ENCODE measurements at places on chromosomes 5 and 9.

- no peaks in the 10 kb centered on the region for H3K36me3 ChIP-seq
- H3K4me3 ChIP-seq, result no peak overlapping the region
- no peaks in the 10 kb centered on the region for H3K4me1 ChIP-seq
- DNase-seq, result no peak
- H3K27ac ChIP-seq, result no peak overlapping the region
Observed at GRCh38 chr9:137341227-137341626, 39.2 kb upstream of the NRARP start.

- H3K27me3 ChIP-seq, result no peaks in the 10 kb centered on the region
- H3K36me3 ChIP-seq, result peaks cover 1% of the 10 kb centered on the region
- no peak overlapping the region for H3K4me3 ChIP-seq
- H3K27ac ChIP-seq, result no peak overlapping the region
- peaks cover 6% of the 10 kb centered on the region for H3K4me1 ChIP-seq
Observed at GRCh38 chr9:120382453-120382852, 197.5 kb downstream of the CDK5RAP2 start.

DNA sequence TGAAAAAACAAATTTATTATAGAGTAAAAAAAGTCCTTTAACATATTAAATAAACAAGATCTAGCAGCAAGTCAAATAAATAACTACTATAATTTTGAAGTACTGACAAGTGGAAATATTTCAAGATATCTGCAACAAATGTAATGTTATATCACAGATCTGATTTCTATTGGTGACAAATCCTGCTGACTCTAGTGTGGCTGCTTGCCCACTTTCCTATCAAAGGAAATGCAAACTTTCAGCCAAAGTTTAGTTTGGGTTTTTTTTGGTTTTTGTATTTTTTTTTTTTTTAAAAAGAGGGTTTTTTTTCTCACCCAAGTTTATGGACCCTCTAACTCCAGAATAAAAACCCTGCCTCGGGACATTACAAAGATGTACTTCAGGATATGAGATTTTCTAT is 12.9 kb downstream of the ADRA1B start:
- H3K4me1 ChIP-seq, result peaks cover 9% of the 10 kb centered on the region
- no peak overlapping the region for H3K27ac ChIP-seq

GRCh38 chr5:67494186-67494855 is 297.7 kb upstream of the CD180 start:
- H3K4me3 ChIP-seq, result no peak overlapping the region
- no peaks in the 10 kb centered on the region for H3K27me3 ChIP-seq
- H3K36me3 ChIP-seq, result no peaks in the 10 kb centered on the region
- no peak overlapping the region for H3K27ac ChIP-seq

DNA sequence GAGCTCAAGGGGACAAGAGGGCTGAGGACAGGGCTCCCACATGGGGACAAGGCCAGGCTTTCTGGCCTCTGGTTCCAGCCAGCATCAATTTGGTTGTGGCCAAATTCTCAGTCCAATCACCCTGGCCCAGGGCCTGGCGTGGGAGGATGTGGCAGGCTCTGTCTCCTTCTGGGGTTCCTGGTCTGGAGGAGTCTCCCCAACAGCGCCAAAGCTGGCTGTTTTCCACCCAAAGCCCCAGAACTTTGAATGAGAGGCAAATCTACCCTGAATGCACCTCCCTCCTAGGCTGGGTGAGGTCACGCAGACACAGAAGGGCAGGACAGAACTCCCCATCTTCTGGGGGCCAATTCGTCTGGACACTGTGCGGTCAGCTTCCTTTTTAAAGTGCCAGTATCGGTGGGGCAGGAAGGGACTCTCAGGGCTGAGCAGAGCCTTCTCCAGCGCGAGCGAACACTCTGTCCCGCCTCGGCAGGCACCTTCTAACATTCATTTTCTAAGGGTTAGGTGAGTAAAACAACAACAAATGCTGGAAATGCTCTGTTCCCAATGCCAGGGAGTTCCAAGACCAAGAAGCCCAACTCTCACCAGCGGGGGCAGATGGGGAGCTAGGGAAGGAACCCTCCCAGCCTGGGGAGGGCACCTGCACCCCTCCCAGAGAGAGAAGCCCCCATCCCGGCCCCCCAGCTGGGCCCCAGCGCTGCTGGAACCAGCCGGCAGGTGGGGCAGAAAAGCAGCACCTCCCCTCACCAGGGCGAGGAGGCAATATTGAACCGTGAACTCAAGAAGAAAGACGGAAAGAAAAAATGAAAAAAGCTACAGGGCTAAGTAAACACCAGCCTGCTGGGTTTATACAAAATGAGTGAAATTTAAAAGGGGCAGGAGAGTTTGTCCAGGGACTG is 3.7 kb upstream of the DPM2 start:
- H3K27me3 ChIP-seq, result no peaks in the 10 kb centered on the region
- H3K36me3 ChIP-seq, result peaks cover 12% of the 10 kb centered on the region
- no peak overlapping the region for H3K27ac ChIP-seq
- no peak overlapping the region for H3K4me3 ChIP-seq
- DNase-seq, result no peak
- H3K4me1 ChIP-seq, result peaks cover 3% of the 10 kb centered on the region

GRCh38 chr9:115359017-115359780 is 241.2 kb upstream of the TNC start:
- H3K27me3 ChIP-seq, result no peaks in the 10 kb centered on the region
- no peaks in the 10 kb centered on the region for H3K4me1 ChIP-seq
- H3K4me3 ChIP-seq, result no peak overlapping the region
